ENCODE measurements at places on chromosomes 3 and 15.

DNA sequence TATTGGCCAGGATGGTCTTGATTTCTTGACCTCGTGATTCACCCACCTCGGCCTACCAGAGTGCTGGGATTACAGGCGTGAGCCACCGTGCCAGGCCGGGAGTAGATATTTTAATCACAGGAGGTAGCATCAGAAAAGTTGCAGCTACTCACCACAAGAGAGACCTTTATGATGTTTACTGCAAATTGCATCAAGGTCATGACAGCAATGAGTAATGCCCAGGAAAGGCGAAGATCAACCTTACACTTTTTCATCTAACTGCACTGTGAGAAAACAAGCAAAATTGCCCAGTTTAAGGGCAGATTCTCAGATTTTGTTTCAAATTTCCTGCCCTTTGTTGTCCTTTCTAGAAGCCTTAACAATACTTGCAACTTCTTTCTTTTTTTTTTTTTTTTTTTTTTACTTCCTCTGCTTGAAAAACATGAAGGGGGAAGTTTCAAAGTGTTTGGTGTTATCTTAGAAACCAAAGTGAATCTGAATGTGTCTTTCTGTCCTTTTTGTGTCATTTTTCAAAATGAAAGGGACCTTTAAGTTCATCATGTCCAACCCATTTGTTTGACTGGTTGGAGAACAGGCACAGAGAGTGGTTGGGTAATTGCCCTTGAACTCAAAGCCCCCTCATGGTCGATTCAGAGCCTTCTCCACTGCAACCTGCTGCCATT is 25.0 kb downstream of the TGFBR2 start:
- no peak for DNase-seq

DNA sequence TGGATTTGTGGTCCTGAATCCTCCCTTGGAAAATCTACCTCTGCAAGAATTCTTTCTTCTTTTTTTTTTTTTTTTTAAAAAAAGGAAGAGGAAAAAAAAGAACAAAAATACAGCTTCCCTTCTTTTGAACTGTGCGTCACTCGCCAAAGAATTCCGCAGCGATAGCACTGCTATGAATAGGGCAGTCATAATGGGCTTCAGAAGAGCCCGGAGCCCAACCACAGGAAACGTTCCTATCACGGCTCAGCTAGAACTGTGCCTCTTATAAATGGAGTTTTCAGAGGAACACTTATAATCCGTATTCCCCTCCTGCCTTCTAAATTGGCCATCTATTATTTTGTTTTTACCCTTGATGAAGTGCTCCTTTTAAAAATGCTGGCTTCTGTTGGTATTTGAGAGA is 227.7 kb downstream of the ADAMTS17 start:
- DNase-seq = peak; percentile 69

DNA sequence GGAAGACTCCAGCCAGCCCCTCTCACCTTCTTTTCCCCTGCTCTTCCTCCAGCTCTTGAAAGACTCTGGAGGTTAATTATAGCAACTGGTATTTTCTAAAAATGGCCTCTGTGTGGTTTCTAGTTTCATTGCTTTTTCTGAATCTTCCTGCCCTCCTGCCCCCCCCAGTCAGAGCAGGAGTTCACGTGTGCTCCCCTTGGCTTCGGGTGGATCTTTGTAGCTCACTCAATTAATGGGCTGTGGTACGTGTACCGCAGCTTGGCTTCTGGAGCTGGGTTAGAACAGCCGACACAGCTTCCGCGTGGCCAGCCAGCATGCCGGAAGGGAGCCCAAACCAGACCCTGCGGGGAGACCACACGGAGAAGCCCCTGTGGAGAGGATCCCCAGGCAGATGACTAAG is 31.5 kb downstream of the TM2D3 start:
- DNase-seq = no peak

DNA sequence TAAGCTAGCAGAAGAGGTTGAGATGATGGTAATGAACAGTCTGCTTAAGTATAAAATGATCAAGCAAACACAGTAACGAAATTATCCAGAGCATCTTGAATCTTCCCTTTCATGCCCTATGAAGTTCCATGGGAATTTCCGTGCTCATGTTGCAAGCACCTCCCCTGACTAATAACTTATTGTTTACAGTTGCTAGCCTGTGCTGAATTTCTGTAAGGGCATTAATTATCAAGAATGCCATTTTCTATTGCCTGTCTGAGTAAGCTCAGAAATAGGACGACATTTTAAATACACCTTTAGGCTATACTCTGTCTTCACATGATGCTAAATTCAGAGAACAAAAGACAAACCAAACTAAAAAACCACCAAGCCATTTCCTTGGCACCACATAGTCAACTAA is 257.5 kb upstream of the LRTM1 start:
- DNase-seq = no peak

DNA sequence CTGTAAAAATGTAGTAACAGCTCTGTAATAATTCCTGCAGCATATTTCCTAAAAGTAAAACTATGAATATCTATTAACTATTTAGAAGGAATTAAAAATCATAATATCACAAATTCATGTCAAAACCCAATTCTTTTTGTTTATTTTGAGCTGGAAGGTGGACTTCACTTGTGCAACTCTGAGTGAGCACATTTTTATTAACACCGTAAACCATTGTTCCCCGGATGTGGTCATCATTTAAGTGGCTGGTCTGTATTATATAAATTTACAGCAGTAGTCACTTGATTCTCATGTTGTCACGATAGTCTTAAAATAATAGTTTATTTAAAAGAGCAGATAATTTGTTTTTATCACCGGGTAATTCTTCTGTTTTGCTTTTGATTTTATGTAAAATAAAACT is 43.0 kb upstream of the UTS2B start:
- no peak for DNase-seq

DNA sequence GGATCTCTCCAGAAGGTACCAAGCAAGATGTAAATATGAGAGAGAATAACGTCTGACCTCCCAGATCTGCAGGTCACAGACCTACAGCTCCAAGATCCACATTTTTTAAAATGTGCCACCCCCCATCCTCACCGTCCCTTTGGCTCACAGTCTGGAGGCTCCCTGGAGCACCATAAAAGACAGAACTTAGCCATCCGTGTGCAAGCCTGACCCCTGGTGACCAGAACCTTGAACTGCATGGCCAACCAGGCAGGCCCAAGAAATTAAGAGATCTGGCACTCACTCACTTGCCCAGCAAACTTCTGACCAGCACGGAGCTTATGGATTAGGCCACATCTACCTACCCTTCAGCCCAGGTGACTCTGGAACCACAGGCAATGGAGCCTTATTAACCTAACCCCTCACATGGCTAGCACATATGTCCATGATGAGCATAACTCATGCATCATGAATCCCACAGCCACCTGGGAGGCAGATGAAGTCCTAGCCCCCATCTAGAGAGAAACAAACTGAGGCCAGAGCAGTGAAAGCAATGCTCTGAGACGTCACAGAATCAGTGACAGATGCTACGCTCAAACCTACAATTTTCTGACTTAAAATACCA is 275.3 kb downstream of the UACA start:
- no peak for DNase-seq

GRCh38 chr3:27533718-27534573 is 49.8 kb upstream of the SLC4A7 start:
- peak; percentile 98 for DNase-seq

DNA sequence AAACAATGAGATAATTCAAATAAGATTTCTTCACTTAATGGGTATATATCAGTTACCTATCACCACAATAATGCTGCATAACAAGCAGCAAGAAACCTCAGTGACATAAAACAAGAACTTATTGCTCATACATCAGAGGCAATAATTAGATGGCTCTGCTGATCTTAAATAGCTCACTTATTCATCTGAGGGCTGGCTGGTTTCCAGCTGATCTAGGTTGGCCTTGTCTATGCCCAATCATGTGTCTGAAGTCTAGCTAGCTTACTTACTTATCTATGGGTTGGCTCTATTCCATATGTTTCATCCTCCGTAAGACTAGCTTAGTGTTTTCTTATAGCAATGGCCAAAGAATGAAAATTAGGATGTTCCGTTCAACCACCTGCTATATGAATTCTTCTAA is 109.4 kb upstream of the AGTR1 start:
- DNase-seq = no peak

DNA sequence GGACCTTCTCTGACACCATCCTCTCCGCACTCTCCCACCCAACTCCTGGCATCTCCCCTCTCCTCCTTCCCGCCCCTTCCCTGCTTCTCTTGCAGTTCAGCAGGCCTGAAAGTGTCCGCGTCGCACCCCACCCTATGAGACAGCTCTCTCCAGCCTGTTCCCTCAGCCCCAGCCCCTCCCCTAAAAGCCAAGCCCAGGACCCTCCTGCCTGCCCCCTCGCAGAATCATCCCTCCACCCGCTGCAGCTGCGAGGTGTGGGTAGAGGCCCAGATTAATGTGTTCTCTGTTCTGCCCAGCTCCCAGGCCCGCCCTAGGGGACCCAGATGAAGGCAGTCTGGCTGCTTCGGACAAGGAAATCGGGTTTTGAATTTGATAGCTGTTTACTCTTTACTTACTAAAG is 410 bp downstream of the PRR23E start:
- DNase-seq = no peak

- no peak for DNase-seq
Measured at GRCh38 chr15:55873024-55873720, 120.2 kb downstream of the NEDD4 start.

DNA sequence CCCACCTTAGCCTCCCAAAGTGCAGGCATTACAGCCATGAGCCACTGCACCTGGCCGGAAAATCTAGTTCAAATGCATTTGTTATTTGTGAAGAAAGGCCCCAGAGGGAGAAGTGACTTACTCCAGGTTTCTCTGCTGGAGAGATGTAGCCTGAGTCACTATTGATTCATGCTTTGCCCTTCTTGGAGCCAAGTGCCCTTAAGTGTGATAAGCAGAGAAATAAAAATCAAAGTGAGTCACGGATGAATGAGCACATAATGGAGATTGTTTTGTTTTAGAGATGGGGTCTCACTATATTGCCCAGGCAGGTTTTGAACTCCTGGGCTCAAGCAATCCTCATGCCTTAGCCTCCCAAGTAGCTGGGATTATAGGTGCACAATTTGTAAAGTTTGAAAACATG is 33.1 kb downstream of the CDC25A start:
- DNase-seq = peak; percentile 22

DNA sequence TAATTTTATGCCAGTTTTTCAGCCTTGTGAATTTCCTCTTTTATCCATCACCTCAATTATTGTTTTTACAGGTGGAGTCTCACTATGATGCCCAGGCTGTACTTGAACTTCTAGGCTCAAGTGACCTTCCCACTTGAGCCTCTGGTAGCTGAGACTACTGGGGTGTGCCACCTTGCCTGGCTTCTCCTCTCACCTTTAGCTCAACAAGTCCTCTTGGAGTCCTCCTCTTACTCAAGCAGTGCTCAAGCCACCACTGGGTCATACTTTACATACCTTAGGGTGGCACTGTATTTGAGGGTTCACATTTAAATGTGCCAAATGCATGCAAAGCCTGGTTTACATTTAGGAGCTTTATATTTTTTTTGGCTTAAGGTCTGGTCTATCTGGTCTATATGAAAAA is 350.1 kb upstream of the MCTP2 start:
- no peak for DNase-seq

- DNase-seq = peak; percentile 15
Measured at GRCh38 chr3:63228677-63229076, 49.4 kb upstream of the SYNPR start.

GRCh38 chr15:38229705-38230310 is 22.8 kb upstream of the SPRED1 start:
- no peak for DNase-seq

DNA sequence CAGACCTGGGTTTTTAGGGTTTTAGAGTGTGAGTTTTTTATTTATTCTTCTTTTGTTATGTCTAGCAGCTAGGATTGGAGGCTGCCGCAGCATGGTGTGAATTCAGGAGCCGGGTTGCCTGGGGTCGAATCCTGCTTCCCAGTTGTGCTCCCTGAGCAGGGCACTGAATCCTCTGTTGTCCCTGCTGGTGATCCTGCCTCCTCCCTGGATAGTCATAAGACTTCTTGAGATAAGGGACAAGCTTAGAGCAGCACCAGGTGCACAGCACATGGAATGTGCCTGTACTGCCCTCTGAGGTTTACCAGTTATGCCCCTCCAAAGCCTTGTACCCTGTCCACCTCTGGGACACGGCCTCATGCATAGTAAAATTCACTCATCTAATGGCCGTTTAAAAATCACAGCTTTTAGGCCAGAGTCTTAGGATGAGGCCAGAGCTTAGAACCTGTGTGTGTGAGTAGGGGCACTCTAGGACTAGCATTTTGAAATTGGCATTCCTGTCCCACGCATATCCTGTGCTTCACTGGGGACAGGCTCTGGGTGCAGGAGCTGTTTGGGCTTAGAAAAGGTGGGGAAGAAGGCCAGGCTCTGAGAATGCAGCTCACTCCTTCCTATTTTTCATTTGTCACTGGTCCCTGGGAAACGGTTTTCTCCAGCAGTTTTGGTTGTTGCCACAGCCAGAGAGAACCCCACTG is 47.7 kb downstream of the CHCHD6 start:
- no peak for DNase-seq

DNA sequence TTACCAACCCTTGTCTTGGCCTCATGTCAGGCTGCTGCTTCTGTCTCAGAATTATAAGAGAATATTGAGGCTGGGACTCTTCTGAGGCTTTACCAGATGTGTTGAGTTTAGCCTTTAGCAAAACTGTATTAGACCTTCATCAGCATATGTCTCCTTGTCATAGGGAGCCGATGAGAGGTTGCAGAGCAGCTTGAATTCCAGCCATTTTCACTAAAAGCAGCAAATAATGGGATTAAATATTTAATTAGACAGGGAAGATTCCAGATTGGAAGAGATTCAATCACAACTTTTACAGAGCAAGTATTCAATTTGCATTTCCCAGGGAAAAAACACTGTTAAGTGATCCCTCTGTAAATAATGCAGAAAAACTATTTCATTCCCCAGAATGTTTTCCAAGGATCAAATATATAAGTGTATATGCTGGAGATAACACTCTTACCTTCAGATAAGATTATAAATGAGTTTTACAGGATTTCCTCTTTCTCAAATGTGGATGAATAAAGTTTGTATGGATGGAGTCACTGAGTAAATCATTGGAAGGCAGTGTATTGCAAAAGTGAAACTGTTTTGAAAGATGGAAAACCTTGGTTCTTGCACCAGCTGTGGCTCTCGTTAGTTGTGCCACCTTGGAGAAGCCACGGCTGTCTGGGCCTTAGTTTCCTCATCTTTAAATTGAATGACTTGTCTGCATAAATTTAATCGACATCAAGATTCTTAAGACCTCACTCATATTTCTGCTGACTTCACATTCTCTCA is 466.4 kb upstream of the SGO1 start:
- no peak for DNase-seq
